Activated T-helper 9 cell treated with anti-CD3 and anti-CD28 coated beads, Interleukin-2, amount 50 U/mL, for 16 hours (primary cell): ENCODE measurements at places on chromosomes 13 and 19.

DNA sequence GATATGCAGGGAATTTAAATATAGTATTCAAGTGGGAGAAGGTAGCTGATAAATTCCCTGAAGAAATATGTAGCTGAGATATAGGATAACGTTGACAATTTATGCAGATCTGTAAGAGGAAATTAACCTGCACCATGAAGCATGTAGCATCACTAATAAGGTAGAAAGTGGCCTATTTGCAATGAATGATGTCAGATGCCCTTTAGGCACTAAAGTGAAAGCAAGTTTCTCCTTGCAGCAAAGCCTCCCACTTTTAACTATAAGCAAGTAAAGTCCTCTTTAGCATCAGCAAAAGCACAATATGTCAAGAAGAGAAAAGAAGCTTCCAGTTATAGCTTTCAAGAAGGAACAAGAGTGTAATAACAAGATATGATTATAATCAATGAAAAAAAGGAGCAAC is 102.5 kb upstream of the SLITRK1 start:
- DNase-seq: no peak

DNA sequence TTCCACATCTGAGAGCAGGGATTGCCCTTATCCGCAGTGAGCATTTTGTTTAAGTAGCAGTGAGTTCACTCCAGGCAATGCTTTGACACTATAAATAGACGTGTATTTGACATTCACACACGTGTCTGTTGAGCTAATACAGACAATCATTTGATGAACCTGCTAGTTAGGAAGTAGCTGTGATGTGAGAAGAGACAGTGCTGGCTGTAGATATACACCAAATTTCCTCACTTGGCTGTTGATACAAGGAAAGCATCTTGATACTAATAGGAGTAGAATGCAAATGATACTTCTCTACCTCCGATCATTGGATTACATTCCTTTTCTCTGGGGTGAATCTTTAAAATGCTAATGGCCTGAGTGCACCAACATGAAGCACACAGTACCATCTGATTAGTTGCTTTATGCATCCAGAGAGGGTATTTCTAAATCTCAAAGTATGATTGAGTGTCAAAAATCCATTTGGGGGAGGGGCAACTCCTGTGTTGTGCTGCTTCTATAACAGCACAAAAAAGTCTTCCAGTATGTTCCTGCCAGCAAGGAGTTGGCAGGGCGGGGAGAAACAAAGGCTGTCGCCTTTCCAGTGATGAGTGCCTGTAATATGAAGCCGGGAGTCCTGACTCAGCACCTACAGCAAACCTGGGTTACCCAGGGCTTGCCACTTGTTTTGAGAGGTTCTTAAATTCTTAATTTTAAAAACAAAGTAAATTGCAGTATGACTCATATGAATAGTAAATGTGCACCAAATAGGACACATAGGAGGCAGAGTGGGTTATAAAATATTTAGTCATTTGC is 7.0 kb downstream of the CUL4A start:
- no peak for DNase-seq

DNA sequence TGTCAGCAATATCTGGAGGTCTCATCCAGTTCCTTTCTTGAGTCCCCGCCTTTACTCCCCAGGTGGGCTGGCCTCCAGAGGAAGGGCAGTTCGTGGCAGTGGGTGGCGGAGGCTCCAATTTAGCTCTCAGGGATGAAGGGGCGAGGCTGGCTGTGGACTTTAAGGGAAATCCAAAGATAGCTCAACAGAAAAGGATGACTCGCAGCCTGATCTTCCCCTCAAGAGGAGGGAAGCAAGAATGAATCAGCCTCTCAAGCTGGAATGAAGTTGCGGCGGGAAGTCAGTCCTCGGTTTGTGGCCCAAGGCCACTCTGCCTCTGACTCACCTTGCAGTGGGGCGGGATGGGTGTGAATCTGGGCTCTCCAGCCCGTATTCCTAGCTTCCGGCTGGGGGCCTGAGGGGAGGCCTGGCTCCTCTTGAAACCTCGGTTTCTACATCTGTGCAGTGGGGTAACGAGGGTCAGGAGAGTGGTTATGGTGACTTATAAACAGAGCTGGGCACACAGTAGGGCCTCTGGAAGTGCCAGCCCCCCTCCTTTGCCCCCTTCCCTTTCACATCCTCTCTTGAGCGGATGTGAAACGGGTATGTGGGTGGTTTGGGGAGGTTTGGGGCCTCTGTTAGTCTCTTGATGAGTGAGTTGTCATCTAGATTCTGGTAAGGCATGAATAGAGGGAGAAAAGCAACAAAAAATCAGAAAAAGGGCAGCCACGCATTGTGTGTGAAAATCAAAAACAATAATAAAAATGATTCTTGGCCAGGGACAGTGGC is 10.5 kb upstream of the SMG9 start:
- DNase-seq: peak; percentile 71

DNA sequence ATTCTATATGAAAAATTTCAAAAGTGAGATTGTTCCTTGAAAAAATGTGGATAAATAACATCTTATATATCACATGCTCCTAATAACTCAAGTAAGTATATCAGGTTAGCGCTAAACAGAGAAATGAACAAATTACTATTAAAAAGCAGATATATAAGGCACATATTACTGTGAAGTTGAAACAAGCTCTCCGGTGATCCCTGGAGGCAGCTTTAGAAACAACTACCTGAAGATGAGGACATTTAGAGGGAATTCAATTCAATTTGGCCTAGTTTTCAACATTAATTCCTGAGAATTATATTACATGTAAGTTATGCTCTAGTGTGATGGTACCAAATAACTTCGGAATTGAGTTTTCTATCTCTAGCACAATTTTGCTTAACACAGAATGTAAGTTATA is 1373.6 kb upstream of the SPRY2 start:
- DNase-seq: no peak

GRCh38 chr19:4758082-4758481 is 33.5 kb upstream of the FEM1A start:
- DNase-seq: no peak

- DNase-seq: no peak
Observed at GRCh38 chr13:44542361-44542760, 33.8 kb downstream of the TSC22D1 start.

DNA sequence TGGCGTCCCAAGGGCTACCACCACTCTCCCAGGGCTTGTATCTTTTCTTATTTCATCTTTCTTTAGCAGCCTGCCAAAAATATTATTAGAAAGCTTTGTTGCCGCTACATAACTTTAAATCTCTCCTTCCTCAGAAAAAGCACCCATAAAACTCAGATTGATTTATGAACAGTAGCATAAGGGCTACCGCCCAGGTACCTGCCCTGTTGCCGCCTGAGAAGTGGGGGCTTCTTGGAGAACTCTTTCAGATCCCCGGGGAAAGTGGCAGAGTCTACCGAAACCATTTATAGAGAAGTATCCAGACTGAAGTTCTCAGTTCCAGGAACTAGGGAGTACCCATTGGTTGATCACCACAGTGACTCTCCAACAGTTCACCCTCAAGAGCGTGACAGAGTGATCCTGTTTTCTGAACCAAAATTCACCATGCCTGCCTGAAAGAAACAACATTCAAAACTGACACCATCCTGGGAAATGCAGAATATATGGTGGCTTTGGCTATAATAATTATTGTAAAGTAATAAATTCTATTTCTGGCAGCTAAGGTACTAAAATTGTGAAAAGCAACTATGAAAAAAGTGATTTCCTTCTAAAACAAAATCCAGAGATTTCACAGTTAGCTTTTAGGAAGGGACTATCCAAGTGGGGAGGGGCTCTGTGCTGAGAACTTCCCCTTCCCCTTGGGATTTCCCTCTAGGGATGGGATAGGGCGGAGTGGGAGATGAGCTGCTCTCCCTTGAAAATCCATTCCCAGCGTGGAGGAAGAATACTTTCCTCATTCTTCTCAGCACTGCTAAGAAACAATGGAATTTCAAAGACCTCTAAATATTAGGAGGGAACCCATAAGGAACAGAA is 877 bp upstream of the N4BP2L1 start:
- DNase-seq: no peak

DNA sequence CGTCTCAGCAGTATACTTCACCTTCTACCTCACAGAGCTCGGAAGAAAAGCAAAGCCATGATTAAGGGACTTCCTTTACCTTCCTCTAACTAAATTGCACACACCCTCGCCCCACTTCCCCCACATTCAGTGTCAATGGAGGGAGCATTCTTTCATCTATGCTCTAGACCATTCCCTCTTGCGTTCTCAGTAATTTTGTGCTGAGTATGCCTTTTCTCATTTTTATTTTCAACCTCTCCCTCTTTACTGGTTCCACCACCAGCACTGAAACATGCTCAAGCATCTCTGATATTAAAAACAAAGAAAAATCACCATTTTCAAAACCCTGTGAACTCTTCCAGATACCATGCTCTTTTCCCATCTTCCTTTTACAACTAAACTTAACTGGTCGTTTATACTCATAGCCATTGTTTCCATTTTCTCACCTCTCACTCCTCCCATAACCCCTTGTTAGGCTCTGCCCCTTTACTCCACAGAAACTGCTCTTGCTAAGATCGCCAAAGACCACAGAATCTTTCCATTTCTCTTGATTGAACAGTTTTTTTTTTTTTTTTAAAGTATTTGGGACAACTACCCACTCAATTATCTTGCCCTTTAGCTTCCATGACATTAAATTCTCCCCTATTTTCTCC is 32.4 kb downstream of the SERPINE3 start:
- no peak for DNase-seq

GRCh38 chr19:11535792-11536595 is 2.7 kb upstream of the CNN1 start:
- DNase-seq: peak; percentile 81

DNA sequence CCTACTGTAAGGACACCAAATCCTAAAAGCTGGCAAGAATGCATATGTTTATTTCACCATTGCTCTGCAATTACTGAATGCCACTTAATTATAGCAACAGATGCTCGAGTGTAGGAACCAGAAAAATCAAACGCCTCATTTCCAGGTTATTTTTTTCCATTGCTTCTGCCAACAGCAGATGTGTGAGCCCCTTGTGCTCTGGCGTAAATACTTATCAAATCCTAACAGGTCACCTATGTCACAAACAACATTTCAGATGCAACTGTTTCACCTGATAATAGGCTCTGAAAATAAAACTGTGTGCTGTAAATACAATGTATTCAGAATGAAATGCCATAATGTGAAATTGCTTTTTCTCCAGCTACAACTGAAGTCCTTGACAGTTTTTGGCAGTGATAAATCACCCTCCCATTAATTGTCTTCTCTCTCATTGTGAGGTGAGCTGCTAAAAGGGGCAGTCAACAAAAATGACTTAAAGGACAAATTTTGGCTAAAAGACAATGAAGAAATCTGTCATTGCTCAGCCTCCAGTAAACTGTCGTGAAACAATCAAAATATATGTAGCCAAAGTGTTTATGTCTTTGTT is 344.0 kb downstream of the DACH1 start:
- DNase-seq: no peak

DNA sequence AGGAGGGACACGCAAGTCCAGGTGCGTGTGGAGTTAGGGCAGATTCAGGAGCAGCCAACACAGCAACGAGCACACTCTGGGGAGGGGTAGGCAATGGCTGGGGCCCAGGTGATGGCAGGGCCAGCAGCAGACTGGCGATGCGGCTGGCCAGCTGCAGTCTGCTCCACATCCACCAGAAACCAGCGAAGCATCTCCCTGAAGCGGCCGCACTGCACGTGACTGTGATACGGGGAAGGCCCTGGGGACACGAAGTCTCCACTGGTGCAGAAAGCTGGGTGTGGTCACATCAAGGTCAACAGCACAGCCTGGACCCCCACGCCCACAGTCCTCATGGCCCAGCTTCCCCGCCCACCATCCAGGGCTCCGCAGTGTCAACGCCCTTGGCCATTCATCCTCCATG is 21.3 kb upstream of the EPHX3 start:
- no peak for DNase-seq

DNA sequence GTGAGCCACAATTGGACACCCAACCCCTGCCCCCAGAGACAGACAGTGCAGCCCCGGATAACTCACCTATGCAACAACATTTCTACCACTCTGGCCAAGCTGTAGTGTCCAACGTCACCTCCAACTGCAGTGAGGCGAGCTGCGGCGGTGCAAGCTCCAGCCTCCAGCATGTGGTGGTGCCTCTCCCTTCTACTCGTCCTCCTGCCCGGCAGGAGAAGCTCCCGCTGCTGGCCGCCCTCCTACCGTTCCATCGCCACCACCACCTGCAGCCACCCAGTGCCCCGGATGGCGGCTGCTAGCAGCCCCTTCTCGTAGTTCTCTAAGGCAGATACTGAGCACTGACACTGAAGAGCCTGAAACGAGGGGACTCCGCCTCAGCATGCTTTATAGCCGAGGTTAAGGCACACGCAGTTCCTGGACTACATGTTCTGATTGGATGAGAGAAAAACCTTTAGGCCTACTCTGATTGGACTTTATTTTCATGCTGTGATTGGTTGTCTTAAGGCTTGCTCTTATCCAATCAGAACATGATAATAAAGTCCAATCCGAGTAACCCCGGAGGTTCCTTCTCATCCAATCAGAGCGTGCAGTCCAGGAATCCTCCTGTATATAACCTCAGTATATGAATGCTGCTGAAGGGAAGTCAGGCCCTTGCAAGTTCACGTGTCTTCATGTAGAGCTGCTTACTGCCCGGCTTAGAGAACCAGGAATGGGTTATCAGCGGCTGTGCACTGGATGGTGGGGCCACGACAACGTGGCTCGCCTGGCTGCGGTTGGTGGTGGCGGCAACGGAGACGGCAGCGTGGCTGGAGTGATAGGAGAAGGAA is 63.5 kb downstream of the TUBA3C start:
- no peak for DNase-seq

DNA sequence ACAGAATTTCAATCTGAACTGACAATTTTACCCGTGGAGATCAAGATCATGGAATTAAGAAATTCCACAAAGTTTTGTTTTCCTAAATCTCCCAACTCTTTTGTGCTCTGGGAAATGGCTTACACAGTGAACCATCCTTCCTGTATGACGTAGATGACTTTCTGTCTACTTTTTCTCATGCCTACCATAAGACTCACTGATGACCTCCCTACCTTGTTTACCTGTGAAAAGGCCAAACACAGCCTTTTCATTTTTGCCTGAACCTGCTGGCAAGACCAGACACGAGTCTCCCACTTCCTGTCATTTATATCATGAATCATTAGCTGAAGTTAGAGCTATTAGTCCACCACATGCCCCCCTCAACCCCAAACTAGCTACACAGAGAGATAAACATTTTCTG is 4.6 kb upstream of the KBTBD6 start:
- DNase-seq: no peak

- no peak for DNase-seq
Observed at GRCh38 chr13:50617134-50617721, 226.3 kb downstream of the DLEU7 start.

- DNase-seq: no peak
Observed at GRCh38 chr19:8577247-8577646, at the start of gene MYO1F. Gene MYO1F (minus strand): TSS chr19:8577442. CDS start chr19:8577309, 133 bp downstream.

DNA sequence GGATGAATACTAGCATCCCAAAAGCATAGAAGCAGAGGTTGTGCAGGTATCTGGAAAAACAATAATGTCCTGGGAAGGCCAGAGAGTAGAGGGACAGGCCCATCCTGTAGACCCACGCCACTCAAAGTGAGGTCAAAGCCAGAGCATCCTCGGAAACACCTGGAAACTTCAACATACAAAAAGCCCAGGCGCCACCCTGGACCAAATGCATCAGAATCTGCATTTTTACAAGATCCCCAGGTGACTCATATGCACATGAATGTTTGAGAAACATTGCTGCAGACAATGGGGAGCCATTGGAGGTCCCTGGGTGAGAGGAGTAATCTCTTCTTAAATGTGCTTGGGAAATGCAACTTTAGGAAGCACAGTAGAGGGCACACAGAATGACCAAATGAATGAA is 684.1 kb downstream of the DIAPH3 start:
- DNase-seq: no peak

GRCh38 chr13:26051657-26052311 is at the start of gene SHISA2:
Gene SHISA2 (minus strand): TSS chr13:26052016. CDS start chr13:26050975, 1,041 bp downstream.
- peak; percentile 40 for DNase-seq
